Stimulated activated CD8-positive, alpha-beta memory T cell treated with anti-CD3 and anti-CD28 coated beads, Interleukin-4, amount 100 ng/mL, for 1 hour (primary cell): ENCODE measurements at places on chromosomes 4 and X.
A peak's percentile ranks its signal among the peaks of the same experiment; 100 is the strongest.

DNA sequence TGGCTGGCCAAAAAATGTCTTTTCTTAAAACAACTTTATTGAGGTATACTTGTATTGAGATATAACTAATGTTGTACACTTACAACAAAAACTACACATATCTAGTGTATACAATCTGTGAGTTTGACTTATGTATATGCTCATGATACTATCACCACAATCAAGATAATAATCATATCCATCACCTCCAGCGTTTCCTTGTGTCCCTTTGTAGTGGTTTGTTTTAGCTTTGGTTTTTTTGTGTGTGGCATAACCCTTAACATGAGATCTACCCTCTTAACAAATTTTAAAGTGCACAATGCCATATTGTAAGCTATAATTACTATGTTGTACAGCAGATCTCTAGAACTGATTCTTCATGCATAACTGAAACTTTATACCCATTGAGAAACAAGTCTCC lies 13.4 kb upstream of the PCSK1N start:
- no peak for DNase-seq

DNA sequence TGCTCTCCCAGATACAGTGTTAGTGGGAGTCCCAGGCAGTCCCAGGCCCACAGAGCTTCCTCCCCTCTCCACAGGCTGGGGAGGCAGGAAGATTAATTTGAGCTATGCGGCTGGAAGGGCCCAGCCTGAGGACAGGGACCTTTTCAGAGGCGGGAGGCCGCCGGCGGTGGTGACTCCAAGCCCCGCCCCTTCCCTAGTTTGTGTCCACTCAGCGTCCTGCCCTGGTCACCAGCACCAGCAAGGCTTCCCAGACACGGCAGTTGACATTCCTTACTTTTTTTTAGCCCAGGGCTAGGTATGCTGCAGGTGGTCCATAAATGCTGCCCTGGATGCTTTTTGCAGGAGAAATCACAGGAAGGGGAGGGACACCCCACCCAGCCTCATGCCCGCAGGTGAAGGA lies 67.7 kb upstream of the LRPAP1 start:
- DNase-seq = no peak

GRCh38 chr4:150217192-150217591 lies 138.9 kb downstream of the DCLK2 start:
- DNase-seq = no peak

GRCh38 chr4:99847362-99847976 lies 30.8 kb downstream of the DAPP1 start:
- DNase-seq = no peak

DNA sequence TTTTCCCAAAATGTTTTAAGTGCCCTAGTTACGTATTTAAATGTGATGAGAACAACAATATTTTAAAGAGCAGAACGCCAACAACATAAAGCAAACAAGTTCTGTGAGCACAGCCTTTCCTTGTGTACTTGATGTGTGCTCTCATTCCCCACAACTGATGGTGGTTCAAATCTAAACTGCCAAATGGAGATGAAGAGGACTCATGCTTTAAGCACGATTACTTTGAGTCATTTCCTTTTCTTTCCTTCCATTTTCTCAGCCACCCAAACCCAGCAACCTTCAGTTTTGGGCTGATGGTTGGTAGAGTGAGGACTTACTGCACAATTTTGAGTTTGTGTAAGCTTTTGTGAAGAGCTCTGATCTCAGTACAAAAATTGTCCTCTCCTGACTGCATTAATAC lies 1.7 kb downstream of the NSD2 start:
- no peak for DNase-seq

DNA sequence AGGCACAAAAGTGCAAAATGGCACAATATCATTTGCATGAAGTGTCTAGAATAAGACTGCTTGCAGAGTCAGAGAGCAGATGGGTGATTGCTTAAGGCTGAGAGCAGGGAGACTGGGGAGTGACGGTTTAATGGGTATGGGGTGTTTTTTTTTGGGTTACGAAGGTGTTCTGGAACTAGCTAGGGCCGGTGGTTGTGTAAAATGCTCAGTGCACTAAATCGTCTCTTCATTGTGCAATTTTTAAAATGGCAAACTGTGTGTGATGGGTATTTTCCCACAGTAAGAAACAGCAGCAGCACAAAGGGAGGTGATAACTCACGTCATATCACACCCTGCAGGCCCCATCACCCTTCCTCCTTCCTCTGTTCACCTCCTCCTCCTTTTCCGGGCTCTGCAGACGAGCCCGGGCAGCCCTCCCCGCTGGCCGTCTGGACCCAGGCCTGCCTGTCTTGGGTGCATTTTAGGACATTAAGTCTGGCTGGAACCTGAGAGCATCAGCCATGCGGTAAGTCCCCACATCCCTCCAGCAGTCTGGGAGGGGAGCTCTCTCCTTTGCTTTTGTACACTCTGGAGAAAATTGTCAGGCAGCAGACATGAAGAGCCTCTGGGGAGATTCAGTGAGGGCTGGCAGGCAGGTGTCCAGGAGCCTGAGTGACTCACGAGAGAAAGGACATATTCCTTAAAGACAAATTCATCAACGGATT lies 42.7 kb downstream of the ASMT start:
- peak; percentile 29 for DNase-seq

GRCh38 chr4:176498617-176499256 lies 179.0 kb downstream of the SPCS3 start:
- no peak for DNase-seq

- no peak for DNase-seq
Measured at GRCh38 chr4:84750960-84751283, 168.0 kb downstream of the CDS1 start.

GRCh38 chrX:106467422-106467821 lies 144.4 kb upstream of the RADX start:
- no peak for DNase-seq

GRCh38 chr4:81659051-81659450 lies 187.3 kb upstream of the RASGEF1B start:
- no peak for DNase-seq

DNA sequence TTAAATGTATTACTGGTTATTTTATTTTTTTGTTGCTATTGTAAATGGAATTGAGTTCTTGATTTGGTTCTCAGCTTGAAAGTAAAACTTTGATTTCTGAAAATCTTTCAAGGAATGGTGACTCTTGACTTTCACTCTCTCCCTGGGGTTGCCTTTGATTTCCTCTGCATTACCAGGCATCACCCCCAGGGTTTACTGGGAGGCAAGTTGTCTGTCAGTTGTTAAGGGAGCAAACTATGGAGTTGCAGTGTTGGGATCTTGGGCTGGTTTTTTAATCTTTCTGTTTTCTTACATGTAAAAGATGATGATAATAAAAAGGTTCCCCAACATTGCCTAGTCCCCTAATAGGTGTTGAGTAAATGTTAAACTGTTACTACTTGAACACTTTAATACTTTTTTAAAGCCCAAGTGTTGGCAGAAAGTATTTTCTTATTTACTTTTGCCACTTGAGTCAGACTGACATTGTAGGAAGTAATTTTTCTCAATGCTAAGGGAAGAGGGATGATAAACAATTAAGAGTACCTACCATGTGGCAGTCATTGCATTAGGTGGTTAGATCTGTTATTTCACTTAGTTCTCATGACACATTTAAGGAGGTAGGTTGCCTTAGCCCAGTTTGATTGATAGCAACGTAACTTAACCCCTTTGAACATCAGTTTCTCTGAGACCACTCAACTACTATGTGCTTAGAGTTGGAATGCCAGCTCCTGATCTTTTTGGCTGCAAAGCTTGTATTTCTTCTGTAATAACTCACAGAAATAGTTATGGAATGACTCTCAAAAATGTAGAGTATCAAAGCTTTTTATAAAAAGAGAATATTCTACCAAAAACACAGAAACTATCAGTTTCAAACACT lies 67.1 kb downstream of the DCLK2 start:
- no peak for DNase-seq

GRCh38 chr4:29153642-29154041 lies 1566.5 kb upstream of the PCDH7 start:
- DNase-seq = no peak

DNA sequence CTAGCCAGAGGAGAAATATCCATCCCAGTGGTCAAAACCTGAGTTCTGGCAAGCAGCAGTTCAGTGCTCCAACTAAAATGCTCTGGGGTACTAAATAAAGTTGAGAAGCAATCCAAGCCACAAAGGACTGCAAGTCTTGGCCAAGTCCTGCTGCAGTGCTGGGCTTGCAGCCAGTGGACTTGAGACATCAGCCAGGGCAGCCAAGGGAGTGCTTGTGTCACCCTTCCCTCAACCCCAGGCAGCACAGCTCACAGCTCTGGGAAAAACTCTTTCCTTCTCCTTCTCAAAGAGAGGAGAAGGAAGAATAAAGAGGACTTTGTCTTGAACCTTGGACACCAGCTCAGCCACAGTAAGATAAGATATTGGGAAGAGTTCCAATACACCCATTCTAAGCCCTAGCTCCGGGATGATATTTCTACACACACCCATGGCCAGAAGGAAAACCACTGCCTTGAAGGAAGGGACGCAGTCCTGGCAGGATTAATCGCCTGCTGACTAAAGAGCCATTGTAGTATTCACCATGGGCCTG lies 99.8 kb downstream of the PTCHD1 start:
- DNase-seq = no peak

- no peak for DNase-seq
Measured at GRCh38 chr4:171612907-171613306, 200.3 kb upstream of the GALNTL6 start.

GRCh38 chr4:169523796-169524195 lies 88.6 kb downstream of the NEK1 start:
- no peak for DNase-seq

DNA sequence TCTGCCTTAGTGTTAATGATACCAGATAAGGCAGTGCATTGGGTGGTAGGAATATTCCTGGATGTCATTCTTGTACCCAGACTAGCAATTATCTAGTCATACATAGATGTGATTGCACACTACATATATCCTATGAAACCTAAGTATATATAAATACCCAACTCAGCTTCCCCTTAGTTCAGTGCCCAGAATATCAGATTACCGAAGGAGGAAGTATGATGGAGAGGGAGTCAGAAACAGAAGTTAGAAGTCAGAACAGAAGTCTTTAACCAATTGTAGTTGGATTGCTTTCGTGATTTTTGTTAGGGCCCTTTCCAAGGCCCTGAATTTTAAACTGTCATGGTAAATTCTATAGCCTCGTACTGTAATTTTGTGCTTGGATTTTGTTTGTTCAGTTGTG lies 42.9 kb downstream of the MOB1B start:
- DNase-seq = no peak

GRCh38 chr4:140158365-140159030 lies 4.5 kb upstream of the MAML3 start:
- no peak for DNase-seq

DNA sequence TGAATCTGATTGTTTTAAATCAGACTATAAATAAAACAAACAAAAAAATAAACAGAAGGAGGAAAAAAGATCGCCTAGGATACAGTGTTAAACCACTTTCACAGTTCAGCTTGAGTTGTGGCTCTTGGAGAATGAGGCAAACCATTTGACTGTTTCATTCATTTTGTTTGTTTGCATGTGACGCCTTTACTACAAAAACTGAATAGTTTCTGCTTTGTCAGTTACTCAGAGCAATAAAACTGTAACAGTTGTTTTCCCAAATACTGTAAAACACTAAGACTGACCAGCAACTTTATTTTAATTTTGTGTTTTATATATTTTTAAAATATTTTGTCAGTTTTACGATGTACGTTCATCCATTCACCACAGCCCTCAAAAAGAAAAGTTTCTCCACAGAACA lies 214.5 kb downstream of the FBXW7 start:
- no peak for DNase-seq

DNA sequence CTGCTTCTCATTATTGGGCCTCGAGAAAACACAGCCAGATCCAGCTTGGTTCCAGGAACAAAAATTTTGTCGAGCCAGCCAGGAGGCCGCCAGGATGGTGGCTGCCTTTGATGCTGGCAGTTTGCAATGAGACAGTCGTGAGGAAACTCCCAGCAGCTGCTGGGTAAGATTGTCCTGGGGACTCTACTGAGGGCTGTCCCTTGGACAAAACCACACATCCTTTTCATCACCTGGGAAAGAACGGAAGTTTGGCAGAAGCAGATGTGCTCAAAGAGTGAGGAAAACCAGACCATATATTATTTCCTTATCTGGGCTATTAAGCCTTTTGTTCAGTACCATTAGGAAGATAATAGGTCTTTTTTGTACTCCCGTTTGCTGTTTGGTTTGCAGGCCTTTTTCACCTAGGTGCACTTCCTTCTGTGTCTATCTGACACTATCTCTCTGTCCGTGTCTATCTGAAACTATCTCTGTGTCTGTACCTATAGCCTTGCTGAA lies 13.4 kb upstream of the PAPSS1 start:
- no peak for DNase-seq

DNA sequence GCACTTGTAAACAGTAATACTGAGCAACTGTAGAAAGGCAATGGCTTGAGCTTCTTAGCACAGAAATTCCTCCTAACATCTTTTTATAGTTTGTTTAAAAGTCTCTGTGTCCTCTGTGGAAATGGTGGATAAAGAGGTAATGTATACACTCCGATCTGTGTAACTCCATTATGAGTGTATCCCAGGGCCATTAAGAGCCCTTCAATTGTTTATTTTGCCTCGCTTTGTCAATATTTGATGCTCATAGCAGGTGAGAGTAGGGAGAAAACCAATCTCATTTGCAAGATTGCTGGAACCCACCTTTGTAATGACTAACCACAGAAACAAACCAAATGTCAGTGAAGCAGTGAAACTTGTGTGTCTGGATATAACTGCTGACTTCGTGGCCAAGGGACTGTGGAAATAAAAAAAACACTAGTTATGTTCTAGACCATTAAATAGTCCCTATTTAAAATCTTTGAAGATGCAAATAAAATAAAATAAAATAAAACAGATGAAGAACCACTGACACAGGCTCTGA lies 598.2 kb upstream of the BOD1L1 start:
- no peak for DNase-seq

GRCh38 chr4:13430834-13431568 lies 53.1 kb downstream of the RAB28 start:
- no peak for DNase-seq

GRCh38 chrX:83160096-83160495 lies 348.0 kb upstream of the POU3F4 start:
- no peak for DNase-seq

DNA sequence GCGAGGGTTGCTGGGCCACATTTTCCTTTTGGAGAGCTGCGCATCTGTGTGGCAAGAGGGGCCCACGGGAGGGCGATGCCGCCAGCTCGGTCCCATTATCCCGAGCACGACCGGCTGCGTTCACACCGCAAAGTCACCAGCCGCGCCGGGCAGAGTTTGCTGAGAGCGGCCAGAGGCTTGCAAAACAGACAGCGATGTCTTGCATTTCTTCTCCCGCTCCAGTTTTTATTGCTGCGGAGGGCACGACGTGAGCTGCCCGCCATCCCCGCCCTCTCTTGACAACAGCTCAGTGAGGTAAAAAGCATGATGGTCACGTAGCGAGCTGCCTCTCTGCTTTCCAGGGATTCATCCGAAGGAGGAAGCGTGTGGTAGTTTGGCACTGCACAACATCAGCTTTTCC lies 102.1 kb upstream of the TENM3 start:
- no peak for DNase-seq

GRCh38 chr4:182478475-182478874 lies 235.3 kb downstream of the TENM3 start:
- no peak for DNase-seq

DNA sequence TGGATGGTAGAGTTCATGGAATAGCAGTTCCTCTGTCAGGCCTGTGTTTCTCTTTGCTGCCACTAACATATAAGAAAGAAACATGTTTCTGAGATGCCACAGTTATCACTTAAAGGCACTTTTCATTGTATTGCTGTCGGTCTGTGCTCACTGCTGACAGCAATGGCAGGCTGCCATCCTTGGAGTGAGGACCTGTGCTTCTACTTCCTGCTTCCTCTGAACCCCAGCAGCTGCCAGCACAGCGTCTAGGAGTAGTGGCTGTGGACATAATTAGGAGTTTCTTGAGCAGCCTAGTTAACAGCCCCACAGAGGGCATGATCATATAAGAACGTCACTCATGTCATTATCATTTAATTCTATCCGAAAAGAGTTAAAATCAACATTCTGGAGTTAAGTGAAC lies 30.5 kb downstream of the F11 start:
- DNase-seq = no peak
